ENCODE measurements at places on chromosomes 11 and 22.

DNA sequence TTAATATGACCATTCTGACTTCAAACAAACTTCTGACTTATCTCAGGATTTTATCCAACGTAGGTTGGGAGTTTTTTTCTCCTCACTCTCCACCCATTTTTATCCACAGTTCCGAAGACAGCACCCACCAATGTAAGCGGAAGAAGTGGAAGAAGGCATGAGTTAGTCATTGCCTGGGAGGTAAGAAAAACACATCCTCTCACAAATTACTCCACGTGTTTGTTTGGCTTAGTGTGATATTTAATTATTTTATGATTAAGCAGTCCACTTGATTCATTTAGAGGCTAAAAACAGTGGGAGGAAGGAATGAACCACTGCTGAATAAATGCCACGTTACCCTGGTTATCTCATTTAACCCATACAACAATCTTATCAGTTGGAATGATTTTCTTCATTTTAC, 389.6 kb upstream of the ARHGAP42 start:
- no peak for DNase-seq

- no peak for DNase-seq
Observed at GRCh38 chr11:22467741-22468140, 129.6 kb downstream of the SLC17A6 start.

- DNase-seq: no peak
Observed at GRCh38 chr11:837189-837989, 4.6 kb downstream of the CD151 start.

GRCh38 chr11:33307984-33308383, 50.8 kb downstream of the HIPK3 start:
- DNase-seq: no peak

DNA sequence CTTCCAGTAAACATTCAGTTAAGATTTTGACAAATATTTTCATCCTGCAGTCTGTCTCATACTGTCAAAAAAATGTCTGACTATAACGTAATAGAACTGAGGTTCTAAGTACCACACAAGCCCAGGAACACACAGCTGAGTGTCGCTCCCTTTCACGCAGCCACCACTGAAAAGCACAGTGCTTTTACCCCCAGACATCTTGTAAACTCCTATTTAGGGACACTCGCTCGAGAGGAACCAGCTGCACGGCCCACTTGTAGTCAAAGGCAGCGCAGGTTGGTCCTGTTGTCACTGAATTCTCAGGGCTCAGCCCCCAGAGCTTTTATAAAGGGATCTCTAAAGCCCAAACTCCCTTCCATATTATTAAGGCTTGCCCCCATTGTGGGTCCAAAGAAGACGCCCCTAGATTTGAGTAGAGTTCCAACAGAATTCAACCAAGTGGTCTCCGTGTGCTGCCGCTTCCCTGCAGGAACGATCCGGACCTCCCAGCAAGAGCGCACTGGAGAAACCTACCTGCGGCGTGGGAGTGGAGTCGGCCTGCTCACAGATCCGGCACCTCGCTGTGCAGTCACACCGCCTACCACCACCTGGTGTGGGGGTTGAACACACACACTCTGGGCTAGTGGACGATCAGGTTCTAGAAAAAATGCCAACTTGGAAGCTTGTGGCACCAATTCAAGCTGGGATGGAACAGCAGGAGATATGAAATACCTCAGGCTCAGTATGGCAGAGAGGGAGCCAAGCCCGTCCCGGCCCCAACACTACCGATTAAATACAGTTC, 23.4 kb downstream of the ASPHD2 start:
- no peak for DNase-seq

DNA sequence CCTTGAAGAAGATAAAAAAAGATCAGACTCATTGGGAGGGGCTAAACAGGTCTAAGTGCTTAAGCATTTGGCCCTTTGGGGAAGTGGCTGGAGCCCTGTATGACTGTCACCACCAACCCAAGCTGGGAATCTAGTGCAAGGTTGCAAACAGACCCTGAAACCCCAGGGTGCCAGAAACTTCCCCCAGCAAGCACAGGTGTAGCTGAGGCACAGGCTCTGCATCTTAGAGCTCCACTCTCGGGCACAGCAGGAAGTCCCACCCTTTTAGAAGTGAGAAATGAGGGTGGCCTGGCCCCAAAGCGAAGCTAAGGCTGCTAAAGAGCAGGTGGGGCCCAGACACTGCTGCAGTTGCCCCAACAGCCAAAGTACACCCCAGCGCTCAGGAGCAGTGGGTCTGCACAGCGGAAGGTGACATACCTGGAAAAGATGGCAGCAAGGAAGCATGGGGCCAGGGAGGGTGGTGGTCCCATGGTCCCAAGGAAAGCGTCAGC, 5.8 kb upstream of the KDM2A start:
- DNase-seq: no peak

- no peak for DNase-seq
Observed at GRCh38 chr11:72102631-72102945, 509 bp downstream of the LAMTOR1 start.

DNA sequence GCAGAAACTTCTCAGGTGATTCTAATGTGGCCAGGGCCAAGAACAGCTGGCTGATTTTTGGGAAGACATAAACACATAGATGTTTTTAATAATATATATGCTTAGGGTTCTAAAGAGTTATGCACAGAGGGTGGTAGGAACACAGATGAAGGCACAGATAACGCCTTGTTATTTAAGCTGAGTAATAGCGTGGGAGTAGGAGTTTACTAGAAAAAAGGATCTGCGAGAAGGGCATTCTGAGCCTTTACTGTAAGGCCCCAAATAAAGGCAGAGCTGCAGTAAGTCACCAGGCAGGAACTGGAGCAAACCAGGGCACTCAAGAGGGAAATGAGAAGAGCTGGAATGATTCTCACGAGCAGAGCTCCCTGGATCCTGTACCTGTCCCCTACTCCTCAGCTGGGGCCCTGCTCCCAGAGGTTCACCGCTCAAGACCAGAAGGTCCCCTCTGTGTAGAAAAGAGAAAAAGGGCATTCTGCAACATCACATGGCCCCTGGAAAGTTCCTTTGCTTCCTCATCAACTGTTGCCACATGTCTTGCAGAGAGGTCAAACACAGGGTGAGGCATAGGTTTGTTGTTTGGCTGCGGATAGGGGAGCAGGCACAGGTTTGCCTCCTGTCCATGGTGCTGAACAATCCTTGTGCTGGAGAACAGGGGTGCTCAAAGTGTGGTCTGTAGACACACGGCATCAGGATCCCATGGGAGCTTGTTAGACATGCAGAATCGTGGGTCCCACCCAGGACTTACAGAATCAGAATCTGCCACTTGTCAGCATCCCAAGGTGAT, 125.7 kb downstream of the TENM4 start:
- DNase-seq: no peak

GRCh38 chr11:103541186-103541795, 432.1 kb downstream of the DYNC2H1 start:
- no peak for DNase-seq

DNA sequence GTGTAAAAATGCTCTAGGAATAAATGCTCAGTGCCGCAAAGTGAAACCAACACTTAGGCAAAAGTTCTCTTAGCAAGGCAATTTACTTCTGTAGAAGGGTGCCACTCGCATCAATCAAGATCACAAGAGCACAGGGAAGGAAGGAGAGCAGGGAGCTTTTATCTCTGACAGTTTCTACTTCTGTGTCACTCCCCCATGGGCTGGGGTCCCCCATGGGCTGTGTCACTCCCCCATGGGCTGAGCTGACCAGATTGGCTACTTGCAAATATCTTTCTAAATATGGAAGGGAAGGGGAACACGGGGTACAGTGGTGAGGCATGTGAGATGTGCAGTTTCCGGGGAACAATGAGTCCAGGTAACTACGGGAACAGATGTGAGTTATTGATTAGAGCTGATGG, 397 bp downstream of the OR52N2 start:
- no peak for DNase-seq

DNA sequence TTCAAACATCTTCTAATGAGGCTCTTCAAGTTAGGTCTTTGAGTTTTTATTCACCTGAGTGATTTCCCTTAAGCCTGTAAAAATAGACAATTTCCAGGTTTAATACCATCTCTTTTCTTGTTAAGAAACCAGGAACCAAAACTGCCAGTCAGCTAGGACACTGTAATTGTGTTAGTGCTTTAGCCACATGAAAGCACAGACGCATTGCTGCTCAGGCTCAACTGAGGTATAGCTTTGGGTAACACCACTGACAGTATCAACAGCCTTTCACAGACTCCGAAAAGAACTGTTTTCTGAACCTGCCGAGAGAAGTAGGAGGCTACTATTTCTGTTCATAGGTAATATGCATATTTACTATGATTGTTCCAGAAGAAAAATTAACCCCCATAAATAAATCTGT, 768.7 kb downstream of the ETS1 start:
- no peak for DNase-seq

DNA sequence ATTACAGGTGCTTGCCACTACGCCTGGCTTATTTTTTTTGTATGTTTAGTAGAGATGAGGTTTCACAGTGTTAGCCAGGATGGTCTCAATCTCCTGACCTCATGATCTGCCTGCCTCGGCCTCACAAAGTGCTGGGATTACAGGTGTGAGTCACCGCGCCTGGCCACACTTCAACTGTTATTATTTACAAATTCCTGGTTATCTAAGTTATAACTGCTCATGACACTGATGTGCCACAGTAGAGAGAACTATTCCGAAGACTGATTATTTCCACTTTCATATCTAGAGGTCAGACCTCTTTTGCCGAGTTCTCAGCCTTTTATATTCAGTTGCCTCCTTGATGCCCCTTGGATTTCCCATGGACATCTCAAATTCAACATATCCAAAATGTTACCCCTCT, 3.9 kb upstream of the NUP160 start:
- DNase-seq: no peak

DNA sequence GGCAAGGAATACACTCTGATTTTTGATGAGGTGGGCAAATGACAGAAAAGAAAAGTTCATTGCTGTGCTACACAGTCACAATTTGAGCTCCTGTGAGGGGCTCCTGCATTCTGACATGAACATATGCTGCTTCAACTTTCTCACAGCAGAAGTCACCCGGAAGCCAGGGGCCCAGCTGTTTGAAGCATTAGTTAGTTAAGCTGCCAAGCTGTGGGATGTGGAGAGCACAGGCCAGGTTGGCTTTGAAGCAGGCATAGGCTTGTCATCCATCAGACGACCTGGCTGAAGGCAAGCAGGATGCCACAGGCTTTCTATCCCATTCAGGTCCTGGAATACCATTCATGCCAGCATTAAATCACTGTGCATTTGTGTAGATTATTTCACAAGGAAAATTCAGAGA, 63.1 kb downstream of the MTNR1B start:
- no peak for DNase-seq

GRCh38 chr11:2517386-2518064, 72.7 kb downstream of the KCNQ1 start:
- DNase-seq: no peak

GRCh38 chr11:121467965-121468364, 15.2 kb upstream of the SORL1-AS1 start:
- DNase-seq: no peak

DNA sequence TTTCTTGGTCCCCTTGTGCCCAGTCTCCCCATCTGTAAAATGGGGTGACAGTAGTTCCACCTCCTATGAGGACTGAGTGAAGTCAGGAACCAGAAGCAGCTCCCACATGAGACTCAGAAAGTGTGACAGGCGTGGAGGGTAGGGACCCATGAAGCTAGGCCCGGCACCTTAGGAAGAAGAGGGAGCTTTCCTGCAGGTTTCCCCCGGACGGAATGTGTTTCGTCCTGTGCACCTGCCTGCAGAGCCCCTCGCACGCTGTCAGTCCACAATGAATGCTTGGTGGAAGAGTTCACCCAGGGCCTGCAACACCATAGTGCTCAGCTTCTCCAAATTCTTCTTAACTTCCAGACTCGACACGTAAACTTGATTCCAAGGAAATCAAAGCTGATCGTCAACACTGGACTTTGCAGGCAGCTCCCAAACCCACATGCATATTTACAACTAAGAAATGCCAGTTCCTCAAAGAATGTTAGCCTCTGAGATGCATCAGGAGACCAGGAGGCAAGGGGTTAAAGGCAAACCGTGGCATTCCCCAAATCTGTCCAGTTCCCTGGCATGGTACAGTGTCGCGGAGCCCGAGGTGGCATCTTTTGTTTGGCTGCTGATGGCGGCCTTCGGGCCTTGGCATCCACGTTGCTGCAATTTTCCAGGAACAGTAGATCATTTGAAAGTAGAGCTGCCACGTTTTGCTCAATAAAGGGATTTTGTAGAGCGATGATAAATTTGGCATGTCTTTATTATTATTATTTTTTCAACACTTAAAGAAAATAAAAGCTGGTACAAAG, 15.4 kb downstream of the LRP5 start:
- no peak for DNase-seq

DNA sequence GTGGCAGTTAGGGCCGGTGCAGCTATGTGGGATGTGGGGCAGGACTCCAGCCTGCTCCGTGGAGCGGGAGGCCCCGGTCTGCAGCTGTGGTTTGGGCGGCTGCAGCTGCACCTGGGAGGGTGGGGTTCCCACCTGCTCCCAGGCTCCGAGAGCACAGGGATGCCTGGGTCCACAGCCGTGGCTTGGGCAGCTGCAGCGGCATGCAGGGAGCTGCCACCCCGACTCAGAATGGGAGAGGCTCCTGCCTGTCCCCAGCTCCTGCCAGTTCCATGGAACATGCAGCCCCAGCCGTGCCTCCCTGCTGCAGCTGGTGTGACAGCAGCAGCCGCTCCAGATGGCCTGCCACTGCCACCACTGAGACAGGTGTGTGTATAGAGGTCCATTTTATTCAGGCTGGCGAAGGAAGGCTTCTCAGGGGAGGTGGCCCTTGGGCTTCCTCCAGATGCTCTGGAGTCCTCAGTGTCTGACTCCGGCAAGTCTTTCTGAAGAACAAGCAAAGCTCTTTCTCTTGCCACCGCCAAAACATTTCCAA, 21.8 kb upstream of the UPK3A start:
- peak; percentile 20 for DNase-seq

DNA sequence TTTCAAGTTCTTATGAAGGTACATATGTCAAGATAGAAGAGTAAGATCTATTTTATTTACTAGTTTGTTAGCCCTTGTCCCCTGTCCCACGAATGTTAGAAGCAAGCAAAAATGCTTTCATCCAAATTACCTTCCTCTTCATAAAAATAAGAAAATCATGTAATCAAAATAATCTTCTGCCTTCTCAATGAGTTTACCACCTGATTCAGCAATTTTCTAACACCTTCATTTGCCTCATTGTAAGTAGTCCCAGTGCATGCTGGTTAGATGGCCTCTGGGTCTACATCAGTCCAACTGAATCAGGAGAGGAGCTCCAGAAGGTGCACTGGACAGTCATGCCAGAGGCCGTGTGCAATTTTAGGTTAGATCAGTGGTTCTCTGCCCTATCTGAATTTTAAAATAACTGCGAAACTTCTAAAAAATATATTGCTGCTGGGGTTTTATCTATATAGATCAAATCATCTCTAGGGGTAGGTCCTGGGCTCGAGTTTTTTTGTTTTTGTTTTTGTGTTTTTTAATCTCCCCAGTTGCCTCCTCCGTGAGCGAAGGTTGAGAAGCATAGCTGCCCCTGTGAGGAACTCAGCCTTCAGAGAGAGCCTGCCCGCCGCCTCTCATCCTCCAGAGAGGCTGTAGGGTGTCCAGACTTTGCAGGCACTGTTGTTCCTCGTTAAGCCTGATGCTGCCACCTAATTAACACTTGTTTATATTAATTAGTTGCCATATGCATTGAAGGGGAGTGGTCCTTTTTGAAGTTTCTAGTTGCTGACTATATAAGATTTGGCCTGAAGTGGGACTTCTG, 32.2 kb downstream of the C22orf31 start:
- no peak for DNase-seq

All from NCI-H510A (cell line).